ENCODE measurements at places on chromosomes 5 and 9.
A peak's percentile ranks its signal among the peaks of the same experiment; 100 is the strongest.

DNA sequence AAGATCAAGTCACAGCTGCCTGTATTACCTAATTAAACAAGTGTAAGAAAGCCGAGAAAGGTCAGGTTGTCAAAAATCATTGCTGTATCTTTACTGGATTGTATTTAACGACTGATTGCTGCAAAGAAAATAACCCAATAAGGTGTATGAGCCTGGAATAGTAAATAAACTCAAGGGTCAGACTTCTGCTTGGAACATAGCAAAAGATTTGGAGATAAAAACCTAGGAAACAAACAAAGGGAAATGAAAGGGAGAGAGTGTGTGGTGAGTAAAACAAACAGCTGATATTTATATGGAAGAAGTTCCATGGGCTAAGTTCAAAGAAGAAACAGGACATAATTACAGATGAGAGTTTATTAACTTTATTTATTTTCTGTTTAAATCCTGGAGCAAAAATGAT, 354.0 kb downstream of the TLR4 start:
- DNase-seq: no peak

GRCh38 chr9:94843134-94843533, 116.6 kb downstream of the AOPEP start:
- no peak for DNase-seq

DNA sequence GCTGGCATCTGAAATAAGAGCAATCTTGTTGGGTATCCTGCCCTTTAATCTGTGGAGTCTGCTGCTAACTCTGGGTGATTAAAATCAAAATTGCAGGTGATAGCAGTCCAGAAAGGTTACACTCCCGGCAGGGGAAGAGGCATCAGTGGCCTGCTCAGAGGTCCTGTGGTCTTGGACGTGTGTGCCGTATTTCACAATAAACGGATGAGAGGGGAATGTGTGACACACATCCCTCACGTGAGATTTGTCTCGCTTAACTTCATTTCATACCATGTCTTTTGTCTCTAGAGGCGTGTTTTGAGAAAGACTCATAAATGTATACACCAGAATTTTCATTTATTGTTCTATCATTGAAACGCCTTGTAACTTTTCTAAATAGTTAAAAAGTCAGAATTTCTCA, 36.6 kb downstream of the FAM240B start:
- DNase-seq: no peak

GRCh38 chr5:127363403-127363802, 72.8 kb downstream of the MEGF10 start:
- DNase-seq: no peak

DNA sequence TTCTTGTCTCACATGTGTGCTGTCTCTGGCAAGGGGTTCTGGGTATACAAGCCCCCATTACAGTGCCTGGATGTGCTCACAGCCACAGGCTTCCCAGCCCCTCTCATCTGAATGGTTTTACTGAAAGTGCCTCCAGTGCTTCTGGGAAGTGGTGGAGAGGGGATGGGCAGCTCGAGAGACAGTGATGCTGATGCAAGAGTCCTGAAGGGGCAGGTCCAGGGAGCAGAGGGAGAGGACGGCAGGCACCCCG, 93.5 kb downstream of the PHF2 start:
- DNase-seq: no peak

DNA sequence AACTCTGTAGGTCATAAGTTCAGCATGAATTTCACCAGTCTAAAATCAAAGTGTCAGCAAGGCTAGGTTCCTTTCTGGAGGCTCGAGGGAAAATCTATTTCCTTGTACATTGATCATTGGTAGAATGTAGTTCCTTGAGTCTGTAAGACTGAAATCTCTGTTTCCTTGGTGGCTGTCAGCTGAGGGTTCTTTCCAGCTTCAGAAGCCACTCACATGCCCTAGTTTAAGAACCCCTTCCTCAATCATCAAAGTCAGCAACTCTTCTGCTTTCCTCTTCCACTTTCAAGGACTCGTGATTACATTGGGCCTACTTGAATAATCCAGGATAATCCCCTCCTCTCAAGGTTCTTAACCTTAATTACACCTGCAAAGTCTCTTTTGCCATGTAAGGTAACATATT, 4.9 kb upstream of the SCAMP1 start:
- DNase-seq: no peak

DNA sequence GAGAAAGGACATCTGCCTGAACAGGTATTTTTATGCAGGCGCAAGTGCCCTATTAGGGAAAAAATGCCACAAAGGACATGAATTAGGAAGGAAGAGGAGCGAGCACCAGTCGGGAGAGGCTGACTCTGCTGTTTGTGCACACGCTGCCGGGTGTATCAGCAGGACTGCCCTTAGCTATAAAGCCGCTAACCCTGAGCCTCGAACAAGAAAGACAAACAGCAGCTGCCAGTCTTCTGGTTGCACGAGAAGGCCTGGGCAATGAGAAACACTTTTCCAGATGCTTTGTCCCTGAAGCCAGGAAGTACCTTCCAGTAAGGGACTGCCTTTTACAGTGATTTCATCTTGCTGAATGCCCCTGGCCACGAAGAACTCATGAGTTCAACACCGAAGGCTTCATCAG, 12.6 kb downstream of the QSOX2 start:
- no peak for DNase-seq

DNA sequence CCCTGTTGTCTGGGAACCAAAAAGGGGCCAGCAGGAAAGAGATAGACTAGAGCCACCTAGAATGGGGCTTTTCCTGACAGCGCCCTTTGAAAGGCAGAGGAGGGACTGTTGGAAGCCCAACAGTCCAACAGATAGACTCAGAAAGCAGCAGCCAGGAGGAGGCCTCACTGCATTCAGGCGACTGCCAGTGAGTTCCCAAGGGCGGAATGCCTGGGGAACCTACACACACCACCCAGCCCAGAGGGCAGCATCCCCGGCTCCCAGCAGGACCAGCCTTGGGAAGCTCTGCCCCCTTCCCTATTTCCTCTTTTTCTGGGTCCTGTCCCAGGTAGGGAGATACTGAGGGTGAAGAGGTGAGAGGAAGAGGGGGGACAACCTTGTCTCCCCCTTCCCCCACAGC, 192.4 kb upstream of the KLF4 start:
- no peak for DNase-seq

GRCh38 chr5:56633950-56634349, 181.4 kb upstream of the MAP3K1 start:
- no peak for DNase-seq

DNA sequence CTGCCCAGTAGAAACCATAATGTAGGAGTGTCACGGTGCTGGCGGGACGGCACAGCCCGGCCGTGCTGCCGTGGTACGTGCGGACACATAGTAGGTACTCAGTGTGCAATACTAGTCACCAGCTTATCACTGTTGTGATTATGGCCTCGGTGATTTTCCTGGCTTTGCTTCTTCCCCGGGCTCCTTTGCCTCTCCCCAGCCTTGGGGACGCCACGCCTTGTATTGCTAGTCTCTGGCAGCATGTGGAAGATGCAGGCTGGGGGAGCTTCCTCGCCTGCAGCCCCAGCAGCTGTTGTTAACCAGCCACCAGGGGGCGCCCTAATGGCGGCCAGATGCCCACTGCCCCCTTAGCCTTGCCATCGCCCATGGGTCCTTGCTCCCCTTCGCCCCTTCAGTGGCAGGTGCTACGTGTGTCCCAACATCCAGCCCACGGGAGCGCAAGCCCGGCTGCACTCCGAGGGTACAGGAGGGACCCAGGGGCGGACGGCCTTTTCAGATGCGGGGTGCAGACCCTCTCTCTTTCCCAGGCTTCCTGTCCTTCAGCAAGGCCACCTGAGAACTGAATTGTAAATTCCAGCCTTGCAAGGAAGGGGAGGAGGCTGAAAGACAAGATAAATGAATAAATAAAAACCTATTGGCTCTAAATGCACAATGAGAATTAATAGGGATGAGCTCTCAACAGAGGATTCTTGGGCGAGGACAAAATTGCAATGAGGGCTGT, 8.0 kb downstream of the NTNG2 start:
- peak; percentile 52 for DNase-seq

DNA sequence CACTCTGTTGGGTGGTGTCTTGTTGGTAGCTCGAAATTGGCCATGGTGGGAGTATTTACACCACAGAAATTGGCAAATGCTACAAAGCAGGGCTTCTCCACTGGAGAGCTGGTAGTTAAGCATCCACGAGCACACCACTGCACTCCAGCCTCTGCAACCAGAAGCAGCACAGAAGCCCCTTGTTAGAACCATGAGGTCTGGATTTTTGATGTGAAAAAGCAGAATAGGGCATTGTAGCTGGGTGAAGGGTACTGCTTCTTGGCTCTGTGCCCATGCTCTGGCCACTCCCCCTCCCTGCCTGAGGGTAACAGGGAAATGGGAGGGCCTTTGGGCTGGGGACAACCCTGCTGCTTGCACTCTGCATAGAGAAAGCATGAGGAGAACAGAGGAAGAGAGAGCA, 81.2 kb upstream of the UBTD2 start:
- no peak for DNase-seq

Data from CD4-positive, alpha-beta T cell treated with Interleukin-15 for 4 hours (primary cell).